Motor neuron (in vitro differentiated cells): ENCODE measurements at places on chromosomes 3 and 15. TPM values are rescaled to one million over a fixed set of nuclear protein-coding genes. Genes with fewer than 3 reads are reported as not detected.

- no peak for ATAC-seq
These were observed 31.5 kb downstream of the MGLL start for GRCh38 chr3:127790882-127791183.

DNA sequence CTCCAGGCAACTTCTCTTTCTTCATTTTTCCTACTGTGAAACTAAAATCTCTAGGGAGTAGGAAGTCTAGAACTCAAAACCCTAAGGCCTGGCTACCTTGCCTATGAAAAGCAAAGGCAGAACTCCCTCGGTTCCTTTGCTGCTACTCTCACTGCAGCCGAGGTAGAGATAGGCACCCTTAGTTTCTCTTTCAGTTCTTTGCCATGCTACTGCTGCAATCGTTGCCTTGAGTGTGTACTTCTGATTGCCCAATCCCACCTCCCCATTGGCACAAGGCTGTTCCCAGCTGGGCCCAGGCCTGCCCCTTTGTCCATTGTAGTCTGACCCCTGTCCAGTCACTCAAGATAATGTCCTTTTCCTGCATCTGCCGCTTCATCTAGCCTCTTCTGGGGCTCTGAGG is 92.3 kb upstream of the MRPS22 start:
- no peak for ATAC-seq

DNA sequence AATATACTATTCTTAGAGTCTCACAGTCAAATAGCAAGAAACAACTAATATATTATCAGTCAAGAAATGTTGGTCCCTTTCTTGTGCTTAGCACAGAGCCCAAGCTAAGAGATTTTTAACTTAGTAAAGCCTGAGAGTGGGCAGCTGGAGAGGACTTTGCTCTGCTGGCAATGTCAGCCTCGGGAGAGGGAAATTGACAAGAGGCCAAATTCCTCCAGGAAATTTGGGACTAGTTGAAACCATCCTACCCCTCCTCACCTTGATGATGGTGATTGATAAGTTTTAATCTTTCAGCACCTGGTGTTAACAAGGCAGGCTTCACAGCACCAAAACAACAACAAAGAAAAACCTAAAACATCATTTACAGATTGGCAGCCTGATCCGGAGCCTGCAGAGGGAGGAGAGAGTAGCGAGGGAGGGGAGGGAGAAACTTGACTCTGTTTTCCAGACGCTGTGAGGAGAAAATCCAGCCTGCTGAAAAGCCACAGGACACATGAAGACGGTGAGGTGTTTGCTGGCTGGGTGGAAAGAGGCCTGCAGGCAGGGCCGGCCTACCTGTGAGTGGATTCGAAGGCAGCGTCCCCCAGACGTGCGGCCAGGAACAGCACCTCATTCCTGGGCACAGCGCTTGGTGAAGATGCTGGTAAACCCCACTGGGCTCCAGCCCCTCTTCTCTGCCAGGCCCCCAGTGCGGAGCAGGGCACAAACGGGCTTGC is 150.9 kb downstream of the LRRC28 start:
- ATAC-seq: no peak

The LHFPL4 gene
- total RNA-seq: 15.1 TPM in 2 replicates
